ENCODE measurements at places on chromosomes 7 and 10.

- no peak for DNase-seq
Observed at GRCh38 chr10:29446327-29446726, 157.5 kb downstream of the LYZL1 start.

DNA sequence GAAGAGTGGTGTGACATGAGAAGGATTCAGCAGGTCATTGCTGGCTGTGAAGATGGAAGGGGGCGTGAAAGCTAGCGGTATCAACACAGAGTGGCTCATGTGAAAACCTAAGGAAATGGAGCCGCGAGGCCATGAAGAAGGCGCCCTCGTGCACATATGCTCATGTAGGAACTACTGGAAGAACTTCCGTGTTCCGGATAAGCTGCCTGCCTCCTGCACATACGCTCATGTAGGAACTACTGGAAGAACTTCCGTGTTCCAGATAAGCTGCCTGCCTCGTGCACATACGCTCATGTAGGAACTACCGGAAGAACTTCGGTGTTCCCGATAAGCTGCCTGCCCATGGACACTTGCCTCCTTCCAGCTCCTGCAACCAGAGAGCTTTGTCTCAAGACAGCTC is 179.1 kb downstream of the SDK1 start:
- DNase-seq: no peak

GRCh38 chr10:14548474-14548873 is 217.8 kb upstream of the FRMD4A start:
- DNase-seq: no peak

GRCh38 chr10:132538031-132538789 is 623 bp downstream of the INPP5A start:
- DNase-seq: no peak

DNA sequence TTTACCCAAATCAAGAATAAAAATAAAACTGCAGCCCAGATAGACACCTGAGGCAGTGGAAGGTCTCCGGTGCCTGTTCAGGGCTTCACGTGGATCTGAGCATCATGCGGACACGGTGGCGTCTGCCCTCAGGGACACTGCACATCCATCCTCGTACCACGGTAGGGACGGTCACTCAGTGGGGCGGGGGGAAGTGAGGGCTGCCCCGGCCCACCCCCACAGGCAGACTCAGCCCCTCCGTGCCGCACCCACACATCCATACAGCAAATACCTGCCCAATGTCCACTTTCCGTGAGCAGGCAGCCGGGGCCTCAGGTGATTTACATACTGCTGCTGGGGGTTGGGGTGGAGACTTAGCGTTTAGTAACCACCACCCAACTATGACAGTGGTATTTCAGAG is 207.8 kb downstream of the DIP2C start:
- DNase-seq: no peak

DNA sequence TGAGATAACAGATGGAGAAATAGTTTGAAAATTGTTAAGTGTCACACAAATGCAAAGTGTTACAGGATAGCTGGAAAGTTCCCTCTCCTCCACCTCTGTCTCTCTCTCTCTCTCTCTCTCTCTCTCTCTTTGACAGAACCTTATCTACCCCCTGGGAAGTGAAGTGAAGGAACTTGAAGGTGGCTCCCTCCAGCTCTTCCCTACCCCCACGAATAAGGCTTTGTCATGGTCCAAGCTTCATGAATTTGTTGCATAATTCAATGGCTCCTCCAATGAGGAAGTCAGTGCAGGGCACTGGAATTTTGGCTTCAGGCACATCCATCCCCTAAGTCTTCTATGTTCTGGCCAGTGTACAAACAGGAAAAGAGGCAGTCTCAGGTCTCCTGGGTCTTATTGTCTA is 66.4 kb downstream of the CDHR3 start:
- DNase-seq: no peak

DNA sequence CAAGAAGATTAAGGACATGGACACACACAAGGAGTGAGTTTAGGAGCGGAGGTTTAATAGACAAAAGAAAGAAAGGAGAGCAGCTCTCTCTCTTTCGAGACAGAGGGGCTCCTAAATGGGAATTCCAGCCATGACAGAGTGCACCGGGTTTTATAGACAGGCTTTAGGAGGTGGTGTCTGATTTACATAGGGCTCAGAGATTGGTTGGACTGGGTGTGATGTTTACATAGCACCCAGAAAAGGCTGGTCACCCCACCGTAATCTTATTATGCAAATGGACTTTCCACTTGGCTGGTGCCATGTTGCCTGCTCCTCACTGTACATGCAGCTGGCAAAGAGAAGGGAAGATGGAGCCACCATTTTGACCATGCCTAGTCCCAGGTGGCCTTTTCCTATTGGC is 28.4 kb upstream of the MRC1 start:
- DNase-seq: no peak

GRCh38 chr10:98587156-98587837 is 140.6 kb upstream of the HPS1 start:
- DNase-seq: no peak

- no peak for DNase-seq
Observed at GRCh38 chr10:130369645-130370381, 233.6 kb downstream of the GLRX3 start.

DNA sequence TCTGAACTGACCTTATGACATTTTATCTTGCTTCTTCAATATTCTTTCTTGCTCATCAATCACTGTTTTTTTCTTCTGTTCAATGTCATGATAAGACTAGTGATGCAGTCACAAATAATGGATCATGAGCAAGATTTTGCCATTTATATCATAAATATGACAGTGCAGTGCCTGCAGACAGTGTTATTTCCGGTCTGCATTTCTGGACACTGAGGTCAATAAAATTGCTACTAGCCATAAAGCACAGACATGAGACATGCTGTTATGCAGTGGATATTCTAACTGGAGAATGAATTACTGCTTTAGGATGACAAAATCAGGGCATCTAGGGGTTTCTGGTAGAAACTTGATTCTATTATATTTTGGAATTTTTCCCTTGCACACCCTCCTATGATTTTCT is 1509.7 kb upstream of the LRRTM3 start:
- DNase-seq: no peak

DNA sequence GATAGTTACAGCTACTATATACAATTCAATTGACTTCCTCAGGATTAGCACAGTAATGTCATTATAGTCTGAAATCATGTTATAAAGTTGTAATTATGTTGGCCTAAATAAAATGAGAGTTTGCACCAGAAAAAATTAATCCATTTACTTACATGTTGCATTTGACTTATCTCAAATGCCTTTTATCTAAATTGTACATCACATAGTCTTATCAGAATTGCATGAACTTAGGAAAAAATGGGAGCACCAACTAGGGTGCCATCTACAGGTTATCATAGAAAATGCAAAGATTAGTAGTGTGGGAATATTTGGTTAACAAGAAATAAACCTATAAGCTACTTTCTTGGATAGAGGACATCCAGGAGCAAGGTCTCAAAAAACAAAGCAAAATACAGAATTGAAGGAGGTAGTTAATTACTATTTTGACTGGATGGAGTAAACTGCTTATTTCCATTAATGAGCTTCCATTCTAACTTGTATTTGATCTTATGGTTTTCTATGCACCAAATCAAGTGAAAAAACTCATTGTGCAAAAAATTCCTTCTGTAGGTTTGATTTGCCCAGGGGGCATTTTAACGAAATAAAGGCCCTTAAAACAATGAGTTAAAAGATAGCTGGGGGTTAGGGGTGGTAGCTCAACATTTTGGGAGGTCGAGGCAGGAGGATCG is 60.0 kb upstream of the ORC5 start:
- DNase-seq: no peak

DNA sequence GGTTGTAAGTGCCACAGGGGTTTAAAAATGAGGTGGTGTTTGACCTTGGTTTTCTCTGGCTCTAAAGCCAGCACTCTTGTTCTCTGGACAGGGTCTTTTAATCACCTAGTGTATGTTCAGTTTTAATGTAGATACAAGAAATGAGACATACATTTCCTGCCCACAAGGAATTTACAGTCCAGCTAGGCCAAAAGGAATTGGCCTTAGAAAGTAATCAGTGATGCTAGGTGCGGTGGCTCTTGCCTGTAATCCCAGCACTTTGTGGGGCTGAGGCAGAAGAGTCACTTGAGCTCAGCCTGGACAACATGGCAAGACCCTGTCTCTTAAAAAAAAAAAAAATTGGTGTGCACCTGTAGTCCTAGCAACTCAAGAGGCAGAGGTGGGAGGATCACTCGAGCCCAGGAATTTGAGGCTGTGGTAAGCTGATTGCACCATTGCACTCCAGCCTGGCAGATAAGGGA is 100.2 kb downstream of the LRMDA start:
- DNase-seq: no peak

- DNase-seq: no peak
Observed at GRCh38 chr7:83778073-83778443, 129.1 kb upstream of the SEMA3E start.

DNA sequence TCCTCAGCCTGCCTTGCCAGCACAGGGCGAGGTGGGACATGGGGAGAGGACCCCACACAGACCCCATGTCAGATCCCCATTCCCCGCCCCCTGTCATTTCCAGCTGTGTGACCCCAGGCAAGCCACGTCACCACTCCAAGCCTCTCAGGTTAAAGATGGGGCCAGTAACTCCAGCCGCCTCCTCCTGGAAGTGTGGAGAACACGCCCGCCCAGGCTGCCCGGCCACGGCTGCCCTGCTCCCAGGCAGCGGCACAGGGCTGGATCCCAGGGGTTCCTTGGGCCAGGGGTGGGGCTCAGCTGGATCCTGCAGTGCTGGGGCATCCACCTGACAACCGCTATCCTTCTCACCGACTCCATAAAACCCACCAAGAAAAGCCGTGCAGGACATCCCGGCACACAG is 86.1 kb downstream of the PDGFA start:
- DNase-seq: no peak

DNA sequence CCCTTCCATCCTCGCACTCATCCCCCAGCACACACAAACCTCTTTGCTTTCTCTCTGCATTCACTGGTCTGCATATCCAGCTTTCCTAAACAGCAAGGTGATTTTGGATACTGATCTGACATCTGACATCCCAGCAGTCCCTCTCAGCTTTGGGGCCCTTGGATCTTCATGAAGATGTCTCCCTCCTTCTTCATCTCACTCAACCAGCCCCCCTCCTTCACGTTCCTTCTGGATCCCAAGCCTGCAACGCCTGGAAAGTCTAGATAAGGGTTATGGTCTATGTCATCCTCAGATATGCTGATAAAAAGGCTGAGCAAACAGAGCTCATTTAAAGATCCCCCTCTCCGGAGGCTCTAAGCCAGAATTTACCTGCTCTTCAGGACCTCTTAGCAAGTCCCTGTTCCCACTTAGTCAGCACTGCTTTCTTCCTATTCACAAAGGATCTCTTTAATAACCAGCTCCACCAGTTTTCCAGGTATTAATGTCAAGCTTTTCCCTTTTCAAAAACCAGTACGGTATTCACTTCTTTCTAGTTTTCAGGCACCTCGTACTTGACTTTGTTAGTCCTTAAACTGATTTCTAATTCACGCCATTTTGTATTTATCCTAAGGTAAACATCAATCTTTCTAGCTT is 38.9 kb downstream of the CREB3L2 start:
- no peak for DNase-seq

- no peak for DNase-seq
Observed at GRCh38 chr7:121433775-121434174, 37.7 kb upstream of the FAM3C start.

Data from hematopoietic multipotent progenitor cell (in vitro differentiated cells).